ENCODE measurements at places on chromosomes 12 and 14.

DNA sequence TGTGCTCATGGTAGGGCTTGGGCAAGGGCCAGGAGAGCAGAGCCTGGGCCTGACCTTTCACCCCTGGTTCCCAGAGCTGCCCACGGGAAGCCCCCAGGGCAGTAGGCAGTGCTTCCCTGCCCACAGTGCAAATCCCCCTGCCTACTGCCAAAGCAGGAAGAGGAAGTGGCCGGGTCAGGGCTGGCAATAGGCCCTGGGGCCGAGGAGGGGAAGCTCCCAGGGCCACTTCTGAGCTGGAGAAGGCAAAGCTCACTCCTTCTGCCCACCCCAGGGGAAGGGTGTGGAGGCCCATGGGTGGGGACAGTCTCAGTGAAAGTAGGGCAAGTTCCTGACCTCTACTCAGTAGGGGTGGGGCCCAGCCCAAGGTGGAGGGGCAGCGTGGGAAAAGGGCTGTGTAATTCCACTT lies 5.4 kb upstream of the NR4A1 start:
- no peak overlapping the region for H3K27ac ChIP-seq
- peaks cover 16% of the 10 kb centered on the region for H3K27me3 ChIP-seq
- no peaks in the 10 kb centered on the region for H3K36me3 ChIP-seq
- no peak overlapping the region for H3K4me3 ChIP-seq

- DNase-seq = no peak
- H3K27me3 ChIP-seq = no peaks in the 10 kb centered on the region
- H3K4me3 ChIP-seq = no peak overlapping the region
- H3K36me3 ChIP-seq = peaks cover 5% of the 10 kb centered on the region
Observed at GRCh38 chr14:22572562-22573058, 16.4 kb downstream of the DAD1 start.

DNA sequence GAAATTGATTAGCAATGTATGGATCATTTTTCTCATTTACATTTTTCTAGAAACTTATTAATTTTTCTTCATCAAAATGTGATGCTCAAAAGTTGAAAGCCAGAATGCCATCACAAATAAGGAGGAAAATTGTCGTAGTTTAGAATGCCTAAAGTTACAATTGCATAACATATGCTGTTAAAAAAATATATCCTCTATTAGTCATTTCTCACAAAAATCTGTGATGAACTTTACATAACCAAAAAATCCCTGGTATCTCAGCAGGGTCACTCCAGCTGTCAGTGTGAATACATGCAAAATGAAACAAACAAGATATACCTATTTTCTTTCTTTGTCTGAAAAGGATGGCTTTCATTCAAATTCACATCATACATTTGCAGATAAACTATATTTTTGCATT lies 358.9 kb downstream of the PAWR start:
- no peaks in the 10 kb centered on the region for H3K36me3 ChIP-seq
- H3K4me3 ChIP-seq = no peak overlapping the region
- H3K4me1 ChIP-seq = peaks cover 2% of the 10 kb centered on the region
- no peaks in the 10 kb centered on the region for H3K27me3 ChIP-seq
- no peak for DNase-seq

GRCh38 chr14:38611928-38612327 lies 356.0 kb upstream of the CLEC14A start:
- DNase-seq = no peak
- no peak overlapping the region for H3K27ac ChIP-seq
- H3K36me3 ChIP-seq = no peaks in the 10 kb centered on the region
- H3K27me3 ChIP-seq = no peaks in the 10 kb centered on the region

DNA sequence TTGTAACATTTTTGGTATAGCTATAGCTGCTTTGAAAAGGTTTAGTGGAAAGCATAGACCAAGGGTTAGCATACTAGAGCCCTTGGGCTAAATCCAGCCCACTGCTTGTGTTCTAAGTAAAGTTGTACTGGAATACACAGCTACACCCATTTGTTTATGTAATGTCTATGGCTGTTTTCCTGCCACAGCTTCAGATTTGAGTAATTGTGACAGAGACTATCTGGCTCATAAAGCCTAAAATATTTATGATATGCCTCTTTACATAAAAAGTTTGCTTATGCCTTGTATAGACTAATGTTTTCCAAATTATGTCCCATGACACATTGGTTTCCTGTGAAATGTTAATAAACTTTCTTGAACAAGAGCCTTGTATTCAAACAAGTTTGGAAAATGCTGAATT lies 234.8 kb upstream of the ATP2B1 start:
- no peak overlapping the region for H3K4me3 ChIP-seq
- DNase-seq = no peak
- H3K36me3 ChIP-seq = no peaks in the 10 kb centered on the region
- H3K27ac ChIP-seq = no peak overlapping the region
- H3K27me3 ChIP-seq = no peaks in the 10 kb centered on the region

- no peaks in the 10 kb centered on the region for H3K4me1 ChIP-seq
- no peak overlapping the region for H3K4me3 ChIP-seq
- no peak overlapping the region for H3K27ac ChIP-seq
Observed at GRCh38 chr14:61041704-61042103, 60.7 kb downstream of the SLC38A6 start.

DNA sequence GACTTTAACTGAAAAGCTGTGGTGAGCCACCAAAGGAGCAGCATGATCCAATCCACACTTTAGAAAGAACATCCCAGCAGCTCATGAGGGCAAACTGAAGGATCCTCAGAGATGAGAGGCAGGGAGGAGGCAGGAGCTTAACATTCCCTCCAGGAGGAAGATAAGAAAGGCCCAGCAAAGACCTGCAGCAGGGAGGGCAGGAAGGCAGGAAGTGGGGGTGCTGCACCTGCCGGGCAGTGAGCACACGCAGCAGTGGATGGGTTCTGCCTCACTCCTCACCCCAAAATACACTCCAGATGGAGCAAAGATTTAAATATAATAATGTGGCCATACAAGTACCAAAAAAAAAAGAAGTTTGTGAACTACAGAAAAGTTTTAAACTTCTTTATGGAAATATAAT lies 48.4 kb downstream of the GCH1 start:
- no peaks in the 10 kb centered on the region for H3K4me1 ChIP-seq
- H3K27ac ChIP-seq = no peak overlapping the region
- no peak overlapping the region for H3K4me3 ChIP-seq

DNA sequence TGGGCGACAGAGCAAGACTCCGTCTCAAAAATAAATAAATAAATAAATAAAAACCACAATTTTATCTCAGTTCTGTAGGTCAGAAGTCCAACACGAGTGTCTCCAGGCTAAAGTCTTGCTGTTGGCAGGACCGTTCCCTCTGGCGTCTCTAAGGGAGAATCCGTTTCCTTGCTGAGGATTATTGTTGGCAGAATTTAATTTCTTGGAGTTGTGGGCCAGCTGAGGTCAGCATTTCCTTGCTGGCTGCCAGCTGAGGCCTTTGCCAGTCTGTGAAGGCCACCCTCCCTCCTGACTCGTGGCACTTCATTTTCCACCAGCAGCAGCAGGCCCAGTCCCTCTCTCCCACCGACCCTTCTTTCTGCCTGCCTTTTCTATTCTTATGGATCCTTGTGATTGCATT lies 17.2 kb downstream of the PSMC1 start:
- DNase-seq = no peak
- no peak overlapping the region for H3K4me3 ChIP-seq
- H3K36me3 ChIP-seq = peaks cover 15% of the 10 kb centered on the region
- H3K27ac ChIP-seq = no peak overlapping the region
- H3K4me1 ChIP-seq = no peaks in the 10 kb centered on the region

- H3K27me3 ChIP-seq = no peaks in the 10 kb centered on the region
- H3K27ac ChIP-seq = no peak overlapping the region
Observed at GRCh38 chr14:92490239-92490959, 23.2 kb upstream of the RIN3 start.

GRCh38 chr14:77139540-77140358 lies 1.8 kb downstream of the ZDHHC22 start:
- H3K4me3 ChIP-seq = peak overlapping the region; percentile 76
- no peak for DNase-seq
- peaks cover 2% of the 10 kb centered on the region for H3K36me3 ChIP-seq
- no peak overlapping the region for H3K27ac ChIP-seq

GRCh38 chr12:78447373-78447772 lies 417.2 kb upstream of the SYT1 start:
- H3K4me1 ChIP-seq = no peaks in the 10 kb centered on the region
- no peak overlapping the region for H3K4me3 ChIP-seq
- H3K36me3 ChIP-seq = no peaks in the 10 kb centered on the region
- no peak overlapping the region for H3K27ac ChIP-seq

GRCh38 chr12:1117970-1118563 lies 127.0 kb downstream of the ERC1 start:
- no peak overlapping the region for H3K4me3 ChIP-seq
- peaks cover 6% of the 10 kb centered on the region for H3K27me3 ChIP-seq
- H3K27ac ChIP-seq = no peak overlapping the region

DNA sequence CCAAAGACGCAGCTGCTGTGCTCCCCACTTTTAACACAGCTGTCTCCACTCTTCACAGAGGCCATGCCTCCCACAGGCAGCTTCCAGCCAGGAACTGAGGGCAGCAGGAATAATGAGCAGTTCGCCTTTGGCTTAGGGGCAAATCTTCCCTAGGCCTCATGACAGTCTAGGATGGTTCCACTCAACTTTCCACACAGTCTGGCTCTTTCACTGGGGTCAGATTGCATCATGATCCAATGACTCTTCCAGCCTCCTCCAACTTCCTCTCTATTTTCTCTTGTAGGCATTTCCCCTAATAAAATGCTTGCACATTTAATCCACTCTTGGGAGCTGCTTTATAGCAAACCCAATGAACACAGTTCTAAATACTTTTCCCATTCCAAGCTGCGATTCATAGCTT lies 271.6 kb upstream of the ATP2B1 start:
- no peak for DNase-seq
- no peaks in the 10 kb centered on the region for H3K27me3 ChIP-seq
- no peak overlapping the region for H3K4me3 ChIP-seq

GRCh38 chr14:45621731-45622130 lies 368.7 kb upstream of the MIS18BP1 start:
- H3K4me3 ChIP-seq = no peak overlapping the region
- DNase-seq = no peak
- no peak overlapping the region for H3K27ac ChIP-seq
- no peaks in the 10 kb centered on the region for H3K27me3 ChIP-seq

DNA sequence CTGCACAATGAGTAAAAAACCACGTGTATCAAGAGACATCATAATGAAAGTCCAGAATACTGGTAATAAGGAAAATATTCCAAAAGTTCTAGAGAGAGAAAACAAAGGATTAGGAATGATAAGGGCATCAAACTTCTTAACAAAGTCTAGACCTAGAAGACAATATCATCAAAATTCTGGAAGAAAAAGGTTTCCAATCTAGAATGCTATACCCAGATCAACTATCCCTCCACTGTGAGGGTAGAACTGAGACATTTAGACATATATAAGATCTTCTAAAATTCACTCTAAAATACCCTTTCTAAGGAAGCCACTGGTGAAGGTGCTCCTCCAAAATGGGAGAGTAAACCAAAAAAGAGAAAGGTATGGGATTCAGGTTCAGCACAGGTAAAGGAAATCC lies 2.9 kb downstream of the C1RL start:
- H3K4me3 ChIP-seq = no peak overlapping the region
- peaks cover 3% of the 10 kb centered on the region for H3K4me1 ChIP-seq
- no peak overlapping the region for H3K27ac ChIP-seq
- H3K27me3 ChIP-seq = no peaks in the 10 kb centered on the region

GRCh38 chr12:102629262-102629888 lies 149.0 kb upstream of the IGF1 start:
- no peak for DNase-seq
- H3K27me3 ChIP-seq = no peaks in the 10 kb centered on the region
- H3K4me1 ChIP-seq = no peaks in the 10 kb centered on the region
- no peaks in the 10 kb centered on the region for H3K36me3 ChIP-seq

GRCh38 chr14:36070031-36070719 lies 106.3 kb downstream of the PTCSC3 start:
- H3K4me3 ChIP-seq = no peak overlapping the region
- H3K27me3 ChIP-seq = no peaks in the 10 kb centered on the region
- 0 out of 2 replicates have a peak, but pooled peaks cover 1% of the 10 kb centered on the region for H3K4me1 ChIP-seq

- H3K4me1 ChIP-seq = no peaks in the 10 kb centered on the region
- no peaks in the 10 kb centered on the region for H3K27me3 ChIP-seq
- no peak for DNase-seq
Observed at GRCh38 chr12:76863005-76863670, 15.7 kb downstream of the CSRP2 start.

- no peaks in the 10 kb centered on the region for H3K27me3 ChIP-seq
- peaks cover 2% of the 10 kb centered on the region for H3K4me1 ChIP-seq
- no peaks in the 10 kb centered on the region for H3K36me3 ChIP-seq
- no peak overlapping the region for H3K4me3 ChIP-seq
Observed at GRCh38 chr12:83046019-83046418, 359.3 kb downstream of the TMTC2 start.

DNA sequence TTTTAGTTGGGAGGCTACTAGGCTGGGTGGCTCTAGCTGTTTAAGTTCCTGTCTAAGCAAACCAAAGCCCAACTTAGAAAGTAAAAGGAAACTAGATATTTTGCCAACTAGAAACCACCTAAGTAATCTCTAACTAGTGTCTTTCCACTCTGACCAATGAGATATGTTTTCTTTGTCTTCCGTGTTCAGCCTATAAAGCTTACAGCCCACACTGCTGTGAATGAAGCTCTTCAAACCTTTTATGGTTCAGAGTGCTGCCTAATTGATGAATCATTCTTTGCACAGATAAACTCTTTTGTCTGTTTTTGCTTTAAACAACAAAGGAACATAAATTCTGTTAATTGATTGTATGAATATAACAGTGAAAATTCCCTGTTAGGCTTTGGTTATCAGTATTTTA lies 66.1 kb downstream of the FUT8 start:
- no peaks in the 10 kb centered on the region for H3K36me3 ChIP-seq
- no peak overlapping the region for H3K27ac ChIP-seq
- no peaks in the 10 kb centered on the region for H3K4me1 ChIP-seq
- H3K4me3 ChIP-seq = no peak overlapping the region
- DNase-seq = no peak

GRCh38 chr14:51576879-51577278 lies 74.8 kb upstream of the FRMD6 start:
- H3K36me3 ChIP-seq = no peaks in the 10 kb centered on the region
- no peaks in the 10 kb centered on the region for H3K27me3 ChIP-seq
- no peaks in the 10 kb centered on the region for H3K4me1 ChIP-seq
- no peak overlapping the region for H3K27ac ChIP-seq

DNA sequence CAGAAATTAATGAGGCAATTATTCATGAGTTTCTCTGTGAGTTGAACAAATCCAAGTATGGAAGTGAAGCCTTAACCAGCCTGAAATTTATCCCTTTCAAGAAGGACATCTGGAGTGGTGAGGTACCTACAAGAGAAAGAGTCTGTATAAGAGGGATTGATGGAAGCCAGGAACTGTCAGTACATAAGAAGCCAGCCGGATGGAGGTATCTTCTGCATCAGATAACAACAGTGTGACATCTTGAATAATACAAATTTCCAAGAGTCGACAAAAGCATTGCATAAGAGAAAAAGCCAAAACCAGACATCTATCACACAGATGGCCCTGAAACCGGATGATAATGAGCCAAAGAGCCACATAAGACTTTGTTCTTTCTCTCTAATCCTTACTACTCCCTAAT lies 781.2 kb downstream of the FLRT2 start:
- H3K27me3 ChIP-seq = no peaks in the 10 kb centered on the region
- H3K4me3 ChIP-seq = no peak overlapping the region
- no peak overlapping the region for H3K27ac ChIP-seq
- no peaks in the 10 kb centered on the region for H3K36me3 ChIP-seq
- no peak for DNase-seq
- 0 out of 2 replicates have a peak, but pooled peaks cover 2% of the 10 kb centered on the region for H3K4me1 ChIP-seq

- no peak overlapping the region for H3K27ac ChIP-seq
- H3K4me1 ChIP-seq = no peaks in the 10 kb centered on the region
- no peaks in the 10 kb centered on the region for H3K27me3 ChIP-seq
- H3K4me3 ChIP-seq = no peak overlapping the region
- no peak for DNase-seq
Observed at GRCh38 chr14:105519946-105520698, 6.3 kb upstream of the TMEM121 start.
